Karpas-422 (cell line): ENCODE measurements at places on chromosomes 5 and 9. TPM values are rescaled to one million over a fixed set of nuclear protein-coding genes. Genes with fewer than 3 reads are reported as not detected.

GRCh38 chr5:137072361-137073115, 426.6 kb downstream of the SPOCK1 start:
- peaks cover 54% of the 10 kb centered on the region for H3K4me1 ChIP-seq
- peak; percentile 89 for DNase-seq
- H3K4me3 ChIP-seq: peak overlapping the region; percentile 41
- peak overlapping the region; percentile 98 for H3K27ac ChIP-seq

DNA sequence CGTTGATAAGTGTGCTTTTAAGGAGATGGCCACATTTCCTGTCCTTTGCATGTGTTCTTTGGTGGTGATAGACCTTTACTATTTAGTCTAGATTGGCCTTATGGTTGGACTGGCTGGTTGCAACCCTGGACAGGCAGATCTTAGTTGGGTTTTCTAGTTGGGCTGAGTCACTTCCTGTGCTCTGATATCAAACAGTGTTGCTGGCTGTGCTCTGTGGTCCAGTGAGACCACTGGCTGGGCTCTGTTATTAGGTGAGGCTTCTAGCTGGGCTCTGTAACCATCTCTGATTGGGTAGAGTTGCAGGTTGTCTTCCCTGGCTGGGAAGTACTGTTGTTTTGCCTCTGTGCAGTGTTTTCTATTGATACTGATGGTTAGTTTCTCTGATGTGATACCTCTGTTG, 432.5 kb downstream of the LRRC70 start:
- H3K4me1 ChIP-seq: no peaks in the 10 kb centered on the region
- no peak for DNase-seq
- no peaks in the 10 kb centered on the region for H3K27me3 ChIP-seq
- no peak overlapping the region for H3K4me3 ChIP-seq
- no peak overlapping the region for H3K27ac ChIP-seq

DNA sequence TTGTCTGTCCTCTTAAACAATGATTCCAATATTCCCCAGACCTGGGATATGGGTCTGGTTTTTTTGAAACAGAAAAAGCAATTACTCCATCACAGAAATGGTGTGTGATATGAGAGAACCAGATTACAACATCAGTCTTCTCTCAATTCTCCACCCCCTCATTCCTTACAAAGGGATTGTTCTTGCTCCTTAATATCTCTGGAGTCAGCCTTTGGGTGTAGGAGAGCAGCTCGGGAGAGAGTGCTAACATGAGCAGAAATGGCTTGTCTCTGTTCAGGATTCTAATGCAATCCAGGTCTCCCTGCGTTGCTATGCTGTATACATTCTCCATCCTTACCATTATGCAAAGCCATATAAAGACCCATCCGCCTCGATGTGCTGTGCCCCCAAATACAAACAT, 32.7 kb downstream of the ZFAND5 start:
- H3K27me3 ChIP-seq: no peaks in the 10 kb centered on the region
- DNase-seq: no peak
- no peak overlapping the region for H3K27ac ChIP-seq
- no peaks in the 10 kb centered on the region for H3K36me3 ChIP-seq
- no peak overlapping the region for H3K4me3 ChIP-seq

DNA sequence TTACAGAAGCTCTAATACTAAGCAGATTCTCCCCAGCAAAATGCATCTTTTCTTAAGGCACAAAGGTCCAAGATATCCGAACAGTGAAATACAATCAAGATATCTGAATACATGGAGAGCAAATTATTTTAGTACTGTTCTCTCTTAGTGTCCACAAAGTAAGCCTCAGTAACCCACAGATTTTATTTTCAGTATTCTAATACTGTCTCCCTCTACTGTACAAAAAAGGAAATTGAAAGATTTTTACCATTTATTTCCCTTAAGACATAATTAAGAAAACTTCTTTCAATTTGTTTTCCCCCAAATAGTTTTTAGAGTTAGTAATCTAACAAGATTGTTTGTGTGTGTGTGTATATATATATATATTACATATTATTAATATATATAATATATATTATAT, 24.7 kb upstream of the NOL6 start:
- H3K27me3 ChIP-seq: no peaks in the 10 kb centered on the region
- H3K4me3 ChIP-seq: no peak overlapping the region
- no peaks in the 10 kb centered on the region for H3K4me1 ChIP-seq

DNA sequence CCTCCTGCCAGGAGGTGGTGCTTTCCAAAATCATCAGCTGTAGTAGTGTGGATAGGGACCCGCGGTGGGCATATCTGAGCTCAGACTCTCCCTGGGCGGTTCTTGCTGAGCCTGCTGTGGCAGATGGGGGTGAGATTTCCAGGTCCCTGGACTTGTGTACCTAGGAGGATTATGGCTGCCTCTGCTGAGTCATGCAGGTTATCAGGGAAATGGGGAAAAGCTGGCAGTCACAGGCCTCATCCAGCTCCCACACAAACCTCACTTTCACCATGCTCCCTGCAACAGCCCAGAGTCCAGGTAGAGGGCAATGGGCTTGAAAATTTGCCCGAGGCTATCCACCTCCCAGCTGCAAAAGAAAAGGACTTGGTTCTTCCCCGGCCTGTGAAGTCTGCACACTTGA, 23.4 kb upstream of the MAMDC2 start:
- no peaks in the 10 kb centered on the region for H3K27me3 ChIP-seq
- H3K36me3 ChIP-seq: no peaks in the 10 kb centered on the region
- DNase-seq: no peak
- no peak overlapping the region for H3K27ac ChIP-seq
- H3K4me3 ChIP-seq: no peak overlapping the region
- H3K4me1 ChIP-seq: no peaks in the 10 kb centered on the region

DNA sequence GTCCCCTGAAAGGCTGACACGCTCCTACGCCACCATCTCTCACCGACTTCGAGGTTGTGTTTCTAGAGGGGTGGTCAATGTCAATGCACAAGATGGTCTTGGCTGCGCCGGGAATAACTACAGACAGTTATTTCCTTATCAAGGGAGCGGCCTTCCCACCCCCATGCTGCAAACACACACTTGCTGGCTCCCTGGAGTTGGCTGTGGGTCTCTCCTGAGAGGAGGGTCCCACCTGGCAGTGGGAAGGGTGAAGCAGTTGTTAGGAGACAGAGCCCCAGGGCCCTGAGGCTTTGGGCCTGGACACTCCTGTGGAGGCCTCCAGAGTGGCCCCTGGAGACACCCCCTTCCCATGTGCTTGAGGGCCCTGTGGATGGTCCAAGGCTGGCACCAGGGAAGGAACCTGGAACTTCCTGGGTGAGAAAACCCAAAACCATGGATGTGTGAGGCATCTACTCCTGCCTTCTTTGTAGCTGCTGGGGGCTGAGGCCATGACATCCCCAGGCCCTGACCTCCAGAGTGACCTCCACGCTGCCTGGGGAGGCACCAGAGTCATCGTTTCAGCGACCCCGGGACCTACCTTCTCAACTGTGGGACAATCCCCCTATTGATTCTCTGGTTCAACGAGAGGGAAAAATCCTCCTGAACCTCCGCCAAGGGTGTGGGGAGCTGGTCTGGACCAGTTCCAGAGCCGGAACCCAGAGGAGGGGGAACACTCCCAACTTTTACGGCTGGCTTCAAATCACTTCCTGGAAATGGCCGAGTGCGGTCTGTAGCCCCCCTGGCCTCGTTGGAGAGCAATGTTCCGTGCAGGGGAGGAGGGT, 101.1 kb upstream of the COL5A1 start:
- H3K4me1 ChIP-seq: peaks cover 5% of the 10 kb centered on the region
- DNase-seq: no peak
- no peak overlapping the region for H3K27ac ChIP-seq
- H3K27me3 ChIP-seq: no peaks in the 10 kb centered on the region

GRCh38 chr9:137493364-137494103, 34.4 kb upstream of the NSMF start:
- no peaks in the 10 kb centered on the region for H3K36me3 ChIP-seq
- H3K27me3 ChIP-seq: no peaks in the 10 kb centered on the region
- DNase-seq: no peak
- H3K27ac ChIP-seq: no peak overlapping the region
- no peak overlapping the region for H3K4me3 ChIP-seq

DNA sequence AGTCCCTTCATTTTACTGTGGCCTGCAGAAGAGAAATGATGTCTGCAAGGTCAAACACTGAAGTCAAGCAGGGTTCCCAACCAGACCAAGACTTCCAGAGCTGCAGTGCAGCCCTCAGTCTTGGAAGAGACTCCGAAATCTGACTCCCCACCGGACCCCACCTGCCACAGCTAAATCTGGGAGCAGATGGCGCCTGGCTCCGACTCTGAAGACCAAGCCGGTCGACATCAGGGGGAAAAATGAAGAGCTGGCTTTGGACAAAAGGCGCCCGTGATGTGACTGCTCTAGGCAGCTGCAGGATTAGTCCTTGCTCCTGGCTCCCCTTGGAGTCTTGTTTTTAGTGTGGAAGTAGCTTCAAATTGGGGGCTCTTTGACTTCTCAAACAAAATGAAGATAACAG, 72.4 kb upstream of the ZNF622 start:
- H3K36me3 ChIP-seq: no peaks in the 10 kb centered on the region
- no peaks in the 10 kb centered on the region for H3K27me3 ChIP-seq
- H3K4me3 ChIP-seq: no peak overlapping the region
- DNase-seq: no peak

DNA sequence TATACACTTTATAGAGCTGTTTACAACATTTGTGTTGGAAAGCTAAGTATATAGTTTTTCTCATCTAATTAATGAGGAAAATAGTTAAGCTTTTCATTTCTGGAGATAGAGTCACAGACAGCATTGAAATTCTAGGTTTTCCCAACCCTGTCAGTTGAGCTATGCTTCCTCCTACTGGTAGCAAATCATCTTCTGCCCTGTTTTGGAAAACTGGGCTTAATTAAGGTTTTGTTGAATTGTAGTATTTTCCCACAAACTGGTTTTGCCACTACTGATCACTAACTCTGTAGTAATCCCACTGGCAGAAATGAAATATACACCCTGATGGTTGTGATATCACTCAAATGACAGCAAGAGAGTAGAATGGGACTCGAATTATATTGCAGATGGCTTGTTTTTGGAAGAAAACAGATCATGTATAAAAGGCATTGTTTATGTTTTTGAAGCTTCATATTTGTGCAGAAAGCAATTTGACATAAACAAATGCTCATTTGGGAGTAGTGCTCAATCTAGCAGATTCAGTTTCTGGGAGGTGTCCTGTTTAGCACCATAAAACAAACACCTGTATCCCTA, 46.6 kb downstream of the CD180 start:
- H3K27me3 ChIP-seq: no peaks in the 10 kb centered on the region
- H3K4me1 ChIP-seq: peaks cover 64% of the 10 kb centered on the region
- no peak overlapping the region for H3K4me3 ChIP-seq
- H3K27ac ChIP-seq: no peak overlapping the region
- no peak for DNase-seq

DNA sequence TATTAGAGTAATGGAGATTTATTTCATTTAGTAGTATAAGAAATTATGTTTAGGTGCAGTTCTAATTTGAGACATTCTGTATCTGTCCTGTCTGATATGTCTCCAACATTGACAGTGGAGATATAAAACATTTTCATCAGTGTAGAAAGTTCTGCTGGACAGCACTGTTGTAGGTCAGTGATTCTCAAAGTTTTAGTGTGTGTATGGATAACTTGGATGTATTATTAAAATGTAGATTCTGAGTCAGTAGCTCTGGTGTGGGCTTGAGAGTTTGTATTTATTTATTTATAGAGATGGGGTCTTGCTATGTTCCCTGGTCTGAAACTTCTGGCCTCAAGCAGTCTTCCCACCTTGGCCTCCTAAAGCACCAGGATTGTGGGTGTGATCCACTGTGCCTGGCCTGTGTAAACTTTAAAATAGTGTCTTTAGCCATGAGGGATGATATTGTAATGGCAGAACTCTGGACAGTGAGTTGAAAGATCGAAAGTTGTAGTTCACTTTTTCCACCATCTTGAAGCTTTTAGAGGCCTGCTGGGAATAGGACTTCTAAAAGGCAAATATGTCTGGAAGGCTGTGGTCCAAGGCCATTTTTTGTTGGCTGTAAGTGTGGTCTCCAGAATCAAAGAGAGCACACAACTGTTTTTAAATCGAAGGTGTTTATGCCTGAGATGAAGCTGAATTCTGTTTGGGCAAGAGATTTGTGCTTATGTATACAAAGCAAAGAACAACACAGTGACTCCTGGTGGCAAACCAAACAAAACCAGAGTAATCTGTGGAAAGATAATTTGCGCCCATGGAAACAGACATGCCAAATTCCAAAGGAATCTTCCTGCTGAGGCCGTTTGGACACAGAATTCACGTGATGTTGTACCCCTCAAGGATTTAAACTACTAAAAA, 12.4 kb downstream of the UBAP1 start:
- no peak overlapping the region for H3K27ac ChIP-seq
- no peak for DNase-seq
- no peaks in the 10 kb centered on the region for H3K27me3 ChIP-seq
- no peak overlapping the region for H3K4me3 ChIP-seq
- peaks cover 22% of the 10 kb centered on the region for H3K4me1 ChIP-seq

- no peak overlapping the region for H3K27ac ChIP-seq
- H3K36me3 ChIP-seq: no peaks in the 10 kb centered on the region
- no peak for DNase-seq
- no peaks in the 10 kb centered on the region for H3K27me3 ChIP-seq
- H3K4me3 ChIP-seq: no peak overlapping the region
Observed at GRCh38 chr5:176809544-176810080, 747 bp upstream of the UNC5A start.

DNA sequence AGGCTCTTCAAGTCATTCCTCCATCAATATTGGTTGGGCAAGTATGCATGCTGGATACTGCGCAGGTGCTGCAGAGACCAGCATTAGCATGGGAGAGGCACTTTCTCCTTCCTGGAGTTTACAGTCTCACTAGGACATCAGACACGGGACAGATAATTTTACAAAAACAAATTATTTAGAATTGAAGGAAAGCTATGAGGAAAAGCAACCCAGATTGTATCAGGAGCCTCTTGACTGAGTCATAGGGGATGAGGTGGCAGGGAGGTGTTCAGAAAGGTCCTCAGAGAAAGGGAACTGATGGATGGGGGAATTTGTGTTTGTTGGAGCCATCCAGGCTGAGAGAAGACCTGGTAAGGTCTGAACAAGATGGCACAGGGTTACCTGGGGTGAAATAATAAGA, 24.5 kb upstream of the RAB14 start:
- DNase-seq: no peak
- no peaks in the 10 kb centered on the region for H3K4me1 ChIP-seq
- no peak overlapping the region for H3K4me3 ChIP-seq
- H3K27ac ChIP-seq: no peak overlapping the region

- H3K27me3 ChIP-seq: no peaks in the 10 kb centered on the region
- no peaks in the 10 kb centered on the region for H3K36me3 ChIP-seq
- no peak for DNase-seq
- no peak overlapping the region for H3K4me3 ChIP-seq
Observed at GRCh38 chr9:36129139-36129538, 7.4 kb upstream of the GLIPR2 start.

The FBN2 gene
- total RNA-seq: not detected in 2 replicates

The TOMM5 gene
- 262 and 265 TPM in 2 replicates for total RNA-seq

The FCN1 gene
- total RNA-seq: not detected in 2 replicates

The CTXN3 gene
- total RNA-seq: not detected in 2 replicates

The SOHLH1 gene
- total RNA-seq: not detected in 2 replicates

The TMEM174 gene
- not detected in 2 replicates for total RNA-seq

The SLC23A1 gene
- not detected in 2 replicates for total RNA-seq

The ZDHHC11 gene
- 10.8 and 15.7 TPM in 2 replicates for total RNA-seq

The INSL4 gene
- not detected in 2 replicates for total RNA-seq

The PCDHGA3 gene
- total RNA-seq: not detected in 2 replicates

The TMEM252 gene
- total RNA-seq: not detected in 2 replicates
